ENCODE measurements at places on chromosomes 2 and 18.

GRCh38 chr2:217099561-217099960, 239.7 kb upstream of the TNP1 start:
- DNase-seq, result no peak

DNA sequence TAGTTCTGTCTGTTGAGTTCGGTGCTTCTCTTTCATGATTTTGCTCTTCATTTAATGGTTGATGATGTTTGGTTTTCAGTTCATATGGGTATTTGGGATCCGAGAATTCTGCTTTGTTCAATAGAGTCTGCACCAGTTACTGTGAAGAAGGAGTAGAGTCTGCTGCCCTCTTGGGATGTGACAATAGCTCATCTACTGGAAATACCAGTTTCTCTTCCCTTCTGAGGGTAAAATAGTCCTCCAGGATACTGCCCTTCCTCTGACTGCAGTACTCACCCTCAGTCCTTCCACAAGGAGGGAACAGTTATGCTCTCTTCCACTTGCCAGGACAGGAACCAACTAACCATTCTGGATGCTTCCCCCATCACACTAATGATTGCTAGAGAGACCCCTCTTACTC, 12.5 kb upstream of the TNFAIP6 start:
- DNase-seq, result no peak

DNA sequence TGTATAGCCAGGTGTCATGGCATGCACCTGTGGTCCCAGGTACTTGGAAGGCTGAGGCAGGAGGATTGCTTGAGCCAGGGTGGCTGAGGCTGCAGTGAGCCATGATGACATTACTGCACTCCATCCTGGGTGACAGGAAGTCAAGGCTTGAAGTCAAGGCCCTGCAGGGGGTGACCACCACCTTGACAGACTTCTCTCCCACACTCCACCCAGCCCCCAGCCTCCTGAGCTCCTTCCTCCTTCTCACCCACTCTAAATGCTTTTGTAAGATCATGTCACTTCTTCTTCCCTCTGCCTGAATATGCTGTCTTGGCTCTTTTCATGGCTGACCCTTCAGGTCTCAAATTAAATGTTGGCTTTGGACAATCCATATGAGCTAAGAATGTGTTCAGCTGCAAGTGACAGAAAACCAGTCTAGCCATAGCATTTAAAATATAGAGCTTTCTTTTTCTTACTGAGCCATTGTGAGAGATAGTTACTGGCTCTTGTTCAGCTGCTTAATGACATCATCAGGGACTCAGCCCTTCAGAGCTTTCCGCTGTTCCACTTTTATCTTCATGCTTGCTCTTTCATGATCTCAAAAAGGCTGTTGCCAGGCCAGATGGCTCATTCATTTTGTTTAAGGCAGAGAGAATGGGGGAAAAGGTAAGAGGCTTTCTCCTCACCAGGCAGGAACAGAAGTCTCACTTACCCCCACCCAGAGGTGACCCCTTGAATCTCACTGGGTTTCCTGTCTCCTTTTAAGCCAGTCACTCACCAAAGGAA, 36.7 kb upstream of the TTC39C start:
- DNase-seq, result no peak

GRCh38 chr2:185227391-185227790, 511.2 kb upstream of the FSIP2 start:
- DNase-seq, result no peak

- DNase-seq, result no peak
Measured at GRCh38 chr18:46213295-46213694, 109.1 kb downstream of the HAUS1 start.

GRCh38 chr18:34977838-34978532, 63.2 kb upstream of the MAPRE2 start:
- no peak for DNase-seq
